ENCODE measurements at places on chromosomes 5 and 9.

- DNase-seq = no peak
Observed at GRCh38 chr9:32334112-32334511, 50.3 kb upstream of the ACO1 start.

GRCh38 chr5:154593071-154593470, 115.0 kb upstream of the HAND1 start:
- DNase-seq = no peak

DNA sequence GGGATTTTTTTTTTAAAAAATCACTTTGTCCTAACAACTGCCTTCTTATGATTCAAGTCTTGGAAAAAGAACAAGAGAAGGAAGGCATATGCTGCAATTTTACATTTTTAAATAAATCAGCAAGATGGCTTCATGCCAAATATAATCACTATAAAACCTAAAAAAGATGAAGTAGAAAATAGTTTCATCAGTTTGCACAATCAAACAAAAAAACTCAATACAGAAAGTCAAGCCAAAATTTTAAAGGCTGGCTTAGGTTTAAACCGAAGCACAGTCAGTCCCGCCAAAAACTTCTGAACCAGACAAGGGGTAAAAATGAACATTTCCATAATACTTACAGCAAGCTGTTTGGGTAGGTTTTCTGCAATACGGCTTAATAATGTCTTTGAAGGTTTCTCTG, 57.3 kb downstream of the ZFR start:
- no peak for DNase-seq

GRCh38 chr9:124037790-124038189, 26.2 kb downstream of the LHX2 start:
- DNase-seq = no peak

DNA sequence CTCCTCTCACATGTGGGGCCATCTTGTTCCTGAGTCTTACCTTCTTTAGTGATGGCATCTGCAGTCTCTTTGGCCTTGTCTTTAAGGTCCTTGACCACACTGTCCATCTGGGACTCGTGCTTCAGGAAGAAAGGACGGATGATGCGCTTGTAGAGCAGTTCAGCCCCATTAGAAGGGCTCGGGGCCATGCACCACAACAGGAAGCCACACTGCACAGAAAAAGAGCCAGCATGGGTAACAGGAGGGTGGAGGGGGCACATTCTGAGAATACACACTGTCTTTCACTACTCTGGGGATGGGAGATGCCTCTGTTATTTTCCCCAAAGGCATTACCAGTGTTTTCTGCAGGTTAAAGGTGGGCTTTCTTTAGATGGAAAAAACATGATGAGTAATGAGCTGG, 25.9 kb downstream of the SRP19 start:
- no peak for DNase-seq

DNA sequence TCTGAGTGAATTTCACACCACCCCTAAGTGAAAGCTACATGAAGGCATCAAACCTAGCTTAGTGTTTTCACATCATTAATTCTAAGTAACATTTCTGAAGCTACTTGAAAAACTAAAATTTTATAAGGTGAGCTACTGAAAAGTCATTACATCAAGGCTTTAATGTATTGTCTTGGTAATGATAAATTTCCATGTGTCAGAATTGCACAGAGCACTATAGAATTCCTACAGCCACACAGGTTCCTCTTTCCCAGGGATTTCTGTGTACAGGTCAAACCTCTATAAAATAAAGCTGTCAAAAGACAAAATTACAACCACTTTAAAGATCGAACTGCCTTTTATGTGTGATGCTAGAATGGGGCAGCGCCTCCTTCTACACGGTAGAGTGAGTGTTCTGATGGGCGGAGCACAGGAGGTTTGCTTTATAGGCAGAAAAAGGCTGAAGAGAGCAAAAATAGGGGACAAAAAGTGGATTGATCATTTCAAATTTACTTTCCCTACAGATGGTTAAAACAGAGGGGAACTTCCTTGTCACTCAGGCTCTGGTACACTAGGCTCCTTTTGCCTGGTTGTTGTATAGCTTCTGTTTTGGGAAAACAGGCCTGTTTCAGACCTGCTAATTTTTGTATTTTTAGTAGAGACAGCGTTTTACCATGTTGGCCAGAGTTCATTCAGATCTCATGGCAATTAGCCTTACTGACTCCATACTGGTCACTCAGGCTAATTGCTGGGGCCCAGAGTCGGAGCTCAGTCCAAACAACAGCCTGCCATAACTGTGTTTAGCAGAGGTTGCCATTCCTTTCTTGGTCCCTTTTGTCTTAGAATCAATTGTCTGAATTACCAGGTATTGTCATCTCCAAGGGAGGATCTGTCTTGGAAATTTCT, 102.5 kb upstream of the BASP1 start:
- DNase-seq = no peak

DNA sequence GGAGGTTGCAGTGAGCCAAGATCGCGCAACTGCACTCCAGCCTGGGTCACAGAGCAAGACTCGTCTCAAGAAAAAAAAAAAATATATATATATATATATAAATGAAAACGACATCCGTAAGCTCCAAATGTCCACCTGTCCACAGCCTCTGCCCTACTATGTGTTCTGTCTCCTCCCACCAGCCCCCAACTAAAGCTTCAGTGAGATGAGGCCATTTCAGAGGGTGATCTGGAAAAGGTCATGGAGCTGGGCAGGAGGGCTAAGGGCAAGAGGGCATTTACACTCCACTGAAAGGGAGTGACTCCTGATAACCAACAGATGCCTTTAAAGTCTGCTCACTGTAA, 2.4 kb downstream of the SPRY4 start:
- no peak for DNase-seq

DNA sequence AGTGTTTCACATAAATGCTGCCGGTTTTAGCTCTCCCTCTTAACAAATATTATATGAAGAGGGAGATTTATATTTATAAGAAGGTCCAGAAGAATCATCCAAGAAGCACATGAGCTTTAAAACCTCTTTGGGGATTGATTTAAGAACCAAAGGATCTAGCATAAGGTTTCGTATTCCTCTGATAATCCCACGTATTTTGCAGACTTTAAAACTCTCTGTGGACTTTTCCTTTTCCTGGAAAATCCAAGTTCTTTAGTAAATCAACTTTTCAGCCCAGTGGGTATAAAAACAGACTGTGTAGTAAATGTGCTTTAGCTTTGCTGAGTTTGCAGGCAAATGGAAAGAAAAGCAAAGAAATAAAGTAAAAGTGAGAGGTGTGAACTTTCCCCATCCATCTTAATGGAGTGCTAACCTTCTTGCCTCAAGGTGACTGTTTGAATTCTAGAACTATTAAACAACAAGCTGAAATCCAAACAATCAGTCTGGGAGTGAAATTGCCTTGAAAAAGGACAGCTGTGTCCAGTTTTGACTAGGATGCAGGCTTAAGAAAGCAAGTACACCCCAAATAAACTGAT, 363.4 kb upstream of the SLC24A2 start:
- DNase-seq = no peak

- DNase-seq = no peak
Observed at GRCh38 chr9:135969064-135969683, 8.0 kb upstream of the UBAC1 start.
